ENCODE measurements at places on chromosomes 11 and 22. TPM values are rescaled to one million over a fixed set of nuclear protein-coding genes. Genes with fewer than 3 reads are reported as not detected.

Gene POU2AF1
- total RNA-seq, result 1.2 TPM

Gene CYTH4
- total RNA-seq, result 68.7 TPM

GRCh38 chr11:103737747-103738146 is 298.7 kb upstream of the DDI1 start:
- DNase-seq, result no peak

DNA sequence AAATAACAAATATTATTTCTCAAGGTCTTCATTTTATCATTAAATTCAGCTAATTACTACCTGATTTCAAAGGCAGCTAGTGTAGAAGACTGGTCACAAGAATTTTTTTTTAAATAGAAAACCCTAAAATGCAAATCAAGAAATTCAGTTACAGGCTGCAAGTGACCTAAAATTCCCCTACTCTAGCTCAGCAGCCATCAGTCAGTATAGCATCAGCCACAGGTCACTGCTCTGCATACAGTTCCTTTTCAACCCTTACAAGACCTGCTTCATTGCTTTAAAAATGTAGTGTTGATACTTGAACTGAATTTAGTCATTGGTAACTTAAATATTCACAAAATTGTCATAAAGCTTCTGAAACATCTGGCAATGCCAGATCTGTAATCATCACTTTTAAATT is 9.5 kb upstream of the B3GNT6 start:
- no peak for DNase-seq

GRCh38 chr22:35821654-35822053 is 104.0 kb downstream of the APOL5 start:
- no peak for DNase-seq

DNA sequence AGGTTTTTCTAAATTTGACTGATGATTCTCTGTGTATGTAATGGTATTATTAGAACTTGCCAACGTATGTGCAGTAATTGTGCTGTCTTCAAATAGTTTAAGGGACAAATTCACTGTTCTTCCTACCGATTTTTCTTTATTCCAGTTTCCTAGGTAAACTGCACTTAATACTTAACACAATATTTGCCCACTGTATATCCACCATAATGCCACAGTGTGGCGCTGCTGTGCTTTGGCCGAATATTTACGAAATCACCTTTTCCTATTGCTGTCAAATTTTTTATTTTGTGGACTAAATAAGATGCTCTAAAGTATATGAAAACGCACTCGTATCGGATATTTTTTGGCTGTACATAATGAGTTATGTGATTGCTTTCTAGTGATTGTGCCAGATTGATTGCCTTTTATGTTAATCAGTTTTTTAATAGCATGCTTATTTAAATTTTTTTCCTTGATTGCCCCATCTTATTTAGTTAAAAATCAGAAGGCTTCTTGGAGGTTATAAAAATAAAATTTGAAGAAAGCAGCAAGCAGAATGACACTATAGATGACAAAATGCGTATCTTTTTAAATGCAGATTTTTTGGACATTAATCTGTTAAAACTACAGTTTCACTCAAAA is 10.5 kb downstream of the AASDHPPT start:
- peak; percentile 49 for DNase-seq

DNA sequence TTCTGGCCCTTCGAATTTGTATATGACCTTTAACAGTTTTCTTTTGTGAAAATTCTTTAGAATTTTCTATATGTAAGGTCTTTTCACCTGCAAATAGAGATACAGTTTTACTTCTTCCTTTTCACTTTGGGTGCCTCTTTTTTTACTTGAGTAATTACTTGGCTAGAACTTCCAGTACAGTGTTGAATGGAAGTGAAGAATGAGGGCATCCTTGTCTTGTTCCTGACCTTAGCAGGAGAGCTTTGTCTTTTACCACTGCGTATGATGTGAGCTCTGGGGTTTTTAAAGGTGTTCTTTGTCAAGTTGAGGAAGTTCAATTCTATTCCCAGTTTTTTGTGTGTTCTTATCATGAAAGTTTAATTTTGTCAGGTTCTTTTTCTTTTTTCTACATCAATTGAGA is 21.6 kb downstream of the ZFP91 start:
- DNase-seq, result no peak

DNA sequence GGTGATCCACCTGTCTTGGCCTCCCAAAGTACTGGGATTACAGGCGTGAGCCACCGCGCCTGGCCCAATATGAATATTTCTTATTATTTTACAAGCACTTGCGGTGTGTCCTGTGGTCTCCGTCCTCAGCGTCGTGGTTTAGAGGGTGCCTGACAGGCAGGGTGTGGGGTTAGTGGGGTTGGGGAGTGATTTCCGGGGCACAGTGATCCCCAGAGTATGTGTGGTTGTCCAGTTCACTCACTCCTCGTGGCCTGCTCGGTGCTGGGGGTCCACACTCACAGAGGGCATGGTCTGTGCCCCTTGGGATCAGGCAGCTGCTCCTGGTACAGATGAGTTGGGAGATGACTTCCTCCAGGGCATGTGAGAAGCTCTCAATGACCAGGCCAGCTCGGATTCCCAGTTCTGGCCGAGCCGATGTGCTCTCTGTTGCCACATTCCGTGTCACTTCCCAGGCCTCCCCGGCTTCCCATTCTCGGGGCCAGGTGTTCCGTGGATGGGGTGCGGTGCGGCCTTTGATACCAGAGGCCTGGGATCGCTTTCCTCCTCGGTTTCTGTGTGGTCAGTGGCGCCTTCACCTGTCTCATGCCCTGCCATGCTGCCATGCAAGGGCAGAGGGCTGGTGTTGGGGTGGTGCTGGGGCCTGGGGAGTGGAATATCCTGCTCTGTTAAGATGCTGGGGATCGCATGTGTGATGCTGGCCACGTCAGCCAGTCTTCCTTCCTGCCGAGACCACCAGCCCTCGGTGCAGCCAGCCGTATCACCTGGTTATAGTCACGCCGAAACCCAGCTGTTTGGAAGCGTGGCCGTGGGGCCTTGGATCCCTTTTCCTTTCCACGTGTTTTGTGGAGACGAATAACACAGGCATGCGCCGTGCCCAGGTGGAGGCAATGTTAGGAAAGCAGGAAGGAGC is 39.6 kb downstream of the PARVB start:
- no peak for DNase-seq

DNA sequence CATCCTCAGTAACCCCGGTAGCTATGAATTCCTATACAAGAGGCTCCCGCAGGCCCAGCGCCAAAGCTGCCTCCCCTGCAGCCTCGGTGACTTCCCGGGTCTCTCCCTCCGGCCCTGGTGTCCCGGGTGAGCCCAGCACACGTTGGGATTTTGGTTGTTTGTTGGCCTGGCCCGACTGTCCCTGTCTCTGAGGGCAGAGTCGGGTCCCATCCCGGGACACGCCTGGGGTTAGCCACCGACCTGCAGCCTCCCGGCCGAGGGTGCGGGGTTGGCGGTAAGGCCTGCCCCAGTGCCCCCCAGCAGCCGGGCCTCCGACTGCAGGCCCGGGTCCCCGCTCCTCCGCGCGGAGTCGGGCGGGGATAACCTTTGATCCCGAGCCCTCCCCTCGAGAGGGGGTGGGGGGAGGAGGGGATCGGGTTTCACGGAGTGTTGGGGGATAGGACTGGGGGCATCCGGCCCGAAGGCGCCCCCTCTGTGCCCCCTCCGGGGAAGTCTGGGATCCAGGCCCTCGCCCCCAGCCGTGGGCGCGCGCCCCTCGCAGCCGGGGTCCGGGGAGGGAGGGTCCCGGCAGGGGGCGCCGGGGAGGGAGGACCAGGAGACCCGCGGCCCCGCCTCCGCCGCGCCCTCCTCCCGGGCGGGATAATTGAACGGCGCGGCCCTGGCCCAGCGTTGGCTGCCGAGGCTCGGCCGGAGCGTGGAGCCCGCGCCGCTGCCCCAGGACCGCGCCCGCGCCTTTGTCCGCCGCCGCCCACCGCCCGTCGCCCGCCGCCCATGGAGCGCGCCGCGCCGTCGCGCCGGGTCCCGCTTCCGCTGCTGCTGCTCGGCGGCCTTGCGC is at the start of gene FBLN1:
Gene FBLN1 (plus strand): TSS at position 669 of the 835 bp plus-strand sequence. CDS start 103 bp downstream, at position 772.
- peak; percentile 87 for DNase-seq

DNA sequence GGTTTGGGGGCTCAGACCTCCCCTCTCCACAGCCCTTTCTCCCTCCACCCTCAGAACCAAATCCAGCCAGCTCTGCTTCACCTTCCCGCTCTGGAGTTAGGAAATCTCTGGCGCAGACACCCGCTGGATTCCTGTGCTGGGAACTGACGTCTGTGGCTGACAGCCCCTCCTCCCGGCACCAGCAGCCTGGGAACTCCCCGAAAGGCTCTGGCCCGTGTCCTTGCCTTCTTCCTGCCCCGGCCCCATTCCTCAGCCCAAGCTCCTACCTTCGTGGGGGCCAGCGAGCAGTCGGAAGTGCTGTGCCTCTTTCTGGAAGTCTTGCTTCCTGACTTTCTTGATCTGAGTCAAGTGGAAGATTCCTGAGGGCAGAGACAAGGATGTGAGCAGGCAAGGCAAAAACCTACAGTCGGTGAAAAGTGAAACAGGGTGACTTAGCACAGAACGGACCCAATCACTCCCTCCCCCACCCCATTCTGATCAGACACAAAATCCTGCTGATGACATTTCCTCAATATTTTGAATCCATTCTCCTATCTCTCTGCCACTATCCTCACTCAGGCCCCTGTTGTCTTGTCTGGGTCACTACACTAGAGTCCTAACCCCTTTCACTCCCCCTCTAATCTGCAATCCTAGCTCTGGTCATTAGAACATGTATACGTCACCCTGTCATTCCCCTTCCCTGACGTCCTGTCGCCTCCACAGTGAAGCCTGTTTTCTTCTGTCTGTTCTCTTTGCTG is 34.1 kb downstream of the CHRDL2 start:
- peak; percentile 93 for DNase-seq

- DNase-seq, result no peak
These were observed 7.9 kb downstream of the CD82 start for GRCh38 chr11:44573333-44573732.
